NCI-H1436 (cell line): ENCODE measurements at places on chromosomes 1 and 21.

DNA sequence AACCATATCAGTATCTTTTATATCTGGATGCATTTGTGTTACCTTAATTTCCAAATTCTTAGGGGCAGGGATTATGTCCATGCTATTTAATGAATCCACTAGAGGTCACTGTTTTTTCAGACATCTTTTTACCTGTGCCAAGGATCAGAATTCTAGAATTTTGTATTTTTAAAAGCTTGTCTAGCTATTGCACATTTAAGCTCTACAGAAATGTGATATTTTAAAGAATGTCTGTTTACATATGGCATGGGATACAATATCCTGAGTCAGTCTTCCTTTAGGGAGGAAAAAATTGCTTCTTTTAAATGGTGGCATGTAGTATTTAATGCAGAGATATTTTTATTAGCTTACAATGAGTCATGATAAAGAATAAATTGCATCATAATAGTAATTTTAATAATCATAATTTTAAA lies 11.3 kb downstream of the RPAP2 start:
- DNase-seq, result peak; percentile 9

DNA sequence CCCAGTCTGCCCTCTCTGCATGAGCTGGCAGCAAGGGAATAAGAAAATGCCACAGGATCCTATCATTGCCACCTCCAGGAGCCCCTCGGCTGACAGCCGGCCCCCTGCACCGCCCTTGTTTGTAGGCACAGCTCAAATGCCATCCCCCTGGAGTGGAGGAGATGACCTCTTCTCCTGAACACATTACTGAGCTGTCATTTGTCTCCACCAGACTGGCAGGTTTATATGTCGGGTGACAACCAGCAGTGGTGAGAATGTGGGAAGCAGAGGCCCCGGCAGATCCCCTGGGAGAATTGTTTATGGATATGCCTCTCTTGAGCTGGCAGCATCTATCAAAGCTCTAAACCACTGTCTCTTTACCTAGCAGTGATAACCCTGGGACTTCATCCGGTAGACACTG lies 135.4 kb upstream of the FMN2 start:
- DNase-seq, result no peak

DNA sequence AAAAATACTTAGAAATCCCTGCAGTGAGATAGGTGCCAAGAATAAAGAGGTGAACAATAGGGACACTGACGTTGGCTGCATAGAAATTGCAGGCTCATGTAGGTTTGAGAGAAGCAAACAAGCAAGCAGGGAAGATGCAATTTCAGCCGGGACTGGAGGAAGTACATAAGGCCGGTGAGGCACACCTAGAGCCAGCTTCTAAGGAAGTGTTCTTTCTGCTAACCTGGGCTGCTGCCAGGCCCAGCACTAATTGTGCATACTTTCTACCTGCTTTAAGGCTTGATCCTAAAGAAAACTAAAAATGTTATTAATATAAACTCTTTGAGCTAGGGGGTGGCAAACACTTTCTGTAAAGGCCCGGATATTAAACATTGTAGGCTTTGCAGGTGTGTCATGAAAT lies 71.0 kb downstream of the LMO4 start:
- peak; percentile 43 for DNase-seq

GRCh38 chr1:167439301-167439988 lies 78.9 kb downstream of the CD247 start:
- DNase-seq, result peak; percentile 31

DNA sequence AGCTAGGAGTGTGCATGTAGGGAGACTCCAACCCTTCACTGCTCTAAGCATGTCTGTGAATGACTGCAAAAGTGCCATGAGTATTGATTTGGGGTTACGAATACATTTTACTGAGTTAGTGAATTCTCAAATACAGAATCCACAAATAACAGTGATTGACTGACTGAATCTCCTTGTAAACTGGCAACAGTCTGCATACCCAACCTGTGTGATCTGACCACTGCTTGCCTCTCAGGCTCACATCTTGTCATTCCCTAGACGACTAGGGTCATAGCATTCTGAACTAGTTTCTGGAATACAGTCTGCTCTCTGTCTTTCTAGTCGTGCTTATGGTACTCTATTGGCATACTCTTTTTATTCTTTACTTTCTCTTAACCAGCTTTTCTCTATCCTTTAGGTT lies 7.4 kb downstream of the RRP15 start:
- no peak for DNase-seq

DNA sequence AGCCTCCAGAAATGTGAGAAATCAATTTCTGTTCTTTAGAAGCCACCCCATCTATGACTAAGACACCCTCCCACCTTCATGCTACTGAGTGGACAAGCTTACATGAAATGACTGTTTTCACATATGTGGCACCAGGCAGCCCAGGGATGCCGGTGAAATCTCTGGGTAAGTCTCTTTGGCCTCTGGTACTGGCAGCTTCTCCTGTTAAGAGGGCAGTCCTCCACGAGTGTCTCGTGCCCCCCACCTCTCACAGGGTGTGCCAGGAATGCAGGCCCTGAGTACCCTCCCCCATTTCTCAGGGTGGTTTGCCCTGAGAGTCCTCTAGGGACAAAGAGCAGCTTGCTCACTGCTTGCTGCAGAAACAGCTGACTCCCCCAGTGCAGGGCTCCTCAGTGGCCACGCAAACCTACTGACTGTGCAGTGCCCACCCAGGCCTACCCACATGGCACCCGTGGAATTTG lies 3.2 kb upstream of the PRXL2B start:
- no peak for DNase-seq

- no peak for DNase-seq
Observed at GRCh38 chr1:5973771-5974170, 18.5 kb downstream of the NPHP4 start.

GRCh38 chr1:1980467-1981141 lies 23.0 kb downstream of the CFAP74 start:
- DNase-seq, result no peak
